NCI-H446 treated with DMSO at 0.1 percent for 48 hours (cell line): ENCODE measurements at places on chromosomes 2 and 18.

- DNase-seq: no peak
Observed at GRCh38 chr2:176162911-176163671, 6.0 kb downstream of the HOXD3 start.

DNA sequence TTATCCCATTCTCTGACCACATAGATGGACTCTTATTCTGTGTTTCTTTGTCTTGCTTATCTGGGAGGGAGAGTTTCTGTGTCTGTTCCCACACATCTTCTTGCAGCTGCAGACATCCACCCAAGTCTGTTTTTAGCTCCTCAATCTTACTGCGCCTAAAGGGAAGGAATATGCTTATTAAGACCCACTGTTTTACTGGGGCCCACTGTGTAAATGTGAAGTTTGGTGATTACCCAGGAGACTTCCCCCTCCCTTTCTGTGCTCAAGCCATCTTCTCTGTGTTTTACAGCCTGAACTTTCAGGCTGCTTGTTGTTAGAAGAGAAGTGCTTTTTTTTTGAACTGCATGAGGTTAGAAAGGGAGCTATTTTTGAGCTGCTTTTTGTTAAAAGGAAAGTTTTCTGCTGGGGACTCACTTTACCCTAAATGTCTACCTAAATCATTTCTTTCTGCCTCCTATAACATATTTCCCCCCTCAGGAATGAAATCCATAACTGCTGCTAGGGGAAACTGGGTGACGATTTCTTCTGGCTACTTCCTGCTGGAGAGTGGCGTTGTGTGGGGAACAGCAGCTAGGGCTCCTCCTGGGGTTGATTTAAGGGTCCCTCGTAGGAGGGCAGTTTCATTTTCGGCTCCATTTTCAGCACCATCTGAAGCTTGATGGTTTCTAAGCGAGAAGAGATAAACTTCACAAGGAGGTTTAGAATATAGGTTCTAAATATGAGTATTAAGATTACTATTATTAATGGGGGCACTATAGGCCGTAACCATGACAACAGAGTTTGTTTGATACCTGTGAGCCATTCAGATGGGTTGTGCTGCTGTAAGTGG lies 39.5 kb upstream of the GMCL1 start:
- DNase-seq: no peak

DNA sequence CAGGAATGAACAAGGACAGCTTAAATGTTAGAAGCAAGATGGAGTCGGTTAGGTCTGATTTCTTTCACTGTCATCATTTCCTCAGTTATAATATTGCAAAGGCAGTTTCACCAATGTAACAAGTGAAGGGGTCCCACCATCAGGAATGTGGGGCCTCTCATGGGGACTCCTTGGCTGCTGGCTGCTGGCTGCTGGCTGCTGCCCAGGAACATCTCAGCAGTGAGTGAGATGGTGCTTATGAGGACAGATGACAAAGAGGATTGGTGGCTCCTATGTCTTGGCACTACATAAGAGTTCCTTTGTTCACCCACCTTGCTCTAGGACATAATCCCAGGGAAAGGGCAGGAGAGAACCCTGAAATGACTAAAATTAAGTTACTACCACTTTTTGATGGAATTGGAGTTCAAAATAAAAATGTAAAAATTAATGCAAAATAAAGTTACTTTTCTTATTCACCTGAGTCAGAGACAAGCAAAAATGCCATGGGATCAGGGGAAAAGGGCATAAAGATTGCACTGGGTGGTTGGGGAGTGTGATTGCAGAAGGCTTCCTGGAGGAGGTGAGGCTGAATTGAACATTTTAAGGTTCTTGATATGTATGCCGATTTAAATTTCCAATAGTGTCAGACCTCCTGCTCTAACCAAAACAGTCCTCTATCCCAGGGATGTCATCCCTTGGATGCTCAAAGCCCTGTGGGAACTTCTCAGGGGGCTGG lies 23.4 kb downstream of the TMEM177 start:
- DNase-seq: no peak

- DNase-seq: no peak
Observed at GRCh38 chr2:4077017-4077416, 373.6 kb downstream of the DCDC2C start.

DNA sequence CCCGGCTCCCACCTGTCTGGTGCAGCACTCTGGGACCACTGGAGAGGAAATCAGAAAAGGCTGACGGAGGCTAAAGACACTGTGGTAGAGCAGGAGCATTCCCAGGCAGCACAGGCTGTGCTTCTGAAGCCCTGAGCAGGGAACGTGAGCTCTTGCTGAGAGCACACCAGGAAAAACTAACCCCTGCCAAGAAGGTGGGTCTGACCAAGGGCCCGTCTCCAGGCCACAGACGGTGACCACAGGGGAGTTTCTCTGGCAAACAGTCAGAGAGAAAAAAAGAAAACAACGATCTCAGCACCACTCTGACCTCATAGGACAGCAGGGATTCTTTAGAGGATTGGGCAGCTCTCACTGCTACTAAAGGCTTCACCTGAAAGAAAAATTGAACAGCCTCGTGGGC lies 201.4 kb downstream of the AFF3 start:
- no peak for DNase-seq

GRCh38 chr2:108444941-108445840 lies 3.8 kb upstream of the GCC2 start:
- DNase-seq: no peak

GRCh38 chr2:49105506-49105905 lies 48.8 kb downstream of the FSHR start:
- no peak for DNase-seq

DNA sequence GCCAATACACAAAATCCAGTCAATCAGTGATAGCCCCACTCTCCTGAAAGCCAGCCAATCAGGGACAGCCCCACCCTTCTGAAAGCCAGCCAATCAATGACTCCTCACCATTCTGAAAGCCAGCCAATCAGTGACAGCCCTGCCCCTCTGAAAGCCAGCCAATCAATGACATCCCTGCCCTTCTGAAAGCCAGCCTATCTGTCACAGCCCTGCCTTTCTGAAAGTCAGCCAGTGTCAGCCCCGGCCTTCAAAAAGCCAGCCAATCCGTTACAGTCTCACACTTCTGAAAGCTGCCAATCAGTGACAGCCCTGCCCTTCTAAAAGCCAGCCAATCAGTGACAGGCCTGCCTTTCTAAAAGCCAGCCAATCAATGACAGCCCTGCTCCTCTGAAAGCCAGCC lies 95.9 kb upstream of the HDAC4 start:
- no peak for DNase-seq

DNA sequence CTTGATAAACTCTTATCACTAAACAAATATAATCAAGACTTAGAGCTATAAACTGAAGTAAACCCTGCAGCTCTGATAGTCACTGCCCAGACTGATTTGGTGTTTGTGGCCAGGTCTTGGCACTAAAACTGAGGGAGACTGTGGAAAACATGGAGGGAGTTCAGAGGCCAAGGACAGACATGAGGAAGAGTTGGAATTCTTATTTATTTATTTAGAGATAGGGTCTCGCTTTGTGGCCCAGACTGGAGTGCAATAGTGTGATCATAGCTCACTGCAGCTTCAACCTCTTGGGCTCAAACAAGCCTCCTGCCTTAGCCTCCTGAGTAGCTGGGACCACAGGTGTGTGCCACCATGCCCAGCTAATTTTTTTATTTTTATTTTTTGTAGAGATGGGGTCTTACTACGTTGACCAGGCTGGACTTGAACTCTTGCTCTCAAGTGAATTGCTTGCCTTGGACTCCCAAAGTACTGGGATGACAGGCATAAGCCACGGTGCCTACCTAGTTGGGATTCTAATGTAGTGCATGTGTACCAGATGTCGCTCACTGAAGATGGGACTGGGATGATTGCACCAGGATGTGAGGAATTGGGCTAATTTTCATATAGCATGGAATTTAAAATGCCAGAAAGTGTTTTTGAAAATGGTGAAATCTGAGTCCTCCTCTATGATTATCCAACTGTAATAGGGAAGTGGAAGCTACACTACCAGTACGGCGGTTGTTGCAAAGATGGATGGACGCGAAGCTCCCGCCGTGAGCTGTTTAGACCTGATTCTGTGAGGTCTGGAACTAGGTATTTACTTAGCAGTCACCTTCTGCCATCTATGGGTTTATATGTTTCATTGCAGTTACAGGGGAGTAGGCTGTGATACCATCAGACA lies 52.7 kb upstream of the CTLA4 start:
- peak; percentile 31 for DNase-seq

DNA sequence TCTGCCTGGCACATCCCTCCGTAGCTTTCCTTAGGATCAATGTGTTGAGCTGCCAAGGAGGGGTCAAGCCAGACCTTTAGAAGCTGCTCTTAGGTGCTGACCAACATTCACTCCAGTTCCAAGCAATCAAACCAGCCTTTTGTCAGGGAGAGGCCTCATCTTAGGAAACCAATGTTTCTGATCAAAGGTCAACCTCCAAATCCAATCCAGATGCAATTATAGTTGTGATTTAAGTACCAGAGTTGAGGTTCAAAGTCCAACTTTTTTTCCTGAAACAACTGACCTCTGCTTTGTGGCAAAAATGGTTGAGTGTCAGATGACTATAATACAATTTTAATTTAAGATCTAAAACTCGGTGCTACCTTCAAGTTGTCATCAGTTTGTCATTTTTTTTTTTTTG lies 303.4 kb downstream of the ALK start:
- DNase-seq: no peak

DNA sequence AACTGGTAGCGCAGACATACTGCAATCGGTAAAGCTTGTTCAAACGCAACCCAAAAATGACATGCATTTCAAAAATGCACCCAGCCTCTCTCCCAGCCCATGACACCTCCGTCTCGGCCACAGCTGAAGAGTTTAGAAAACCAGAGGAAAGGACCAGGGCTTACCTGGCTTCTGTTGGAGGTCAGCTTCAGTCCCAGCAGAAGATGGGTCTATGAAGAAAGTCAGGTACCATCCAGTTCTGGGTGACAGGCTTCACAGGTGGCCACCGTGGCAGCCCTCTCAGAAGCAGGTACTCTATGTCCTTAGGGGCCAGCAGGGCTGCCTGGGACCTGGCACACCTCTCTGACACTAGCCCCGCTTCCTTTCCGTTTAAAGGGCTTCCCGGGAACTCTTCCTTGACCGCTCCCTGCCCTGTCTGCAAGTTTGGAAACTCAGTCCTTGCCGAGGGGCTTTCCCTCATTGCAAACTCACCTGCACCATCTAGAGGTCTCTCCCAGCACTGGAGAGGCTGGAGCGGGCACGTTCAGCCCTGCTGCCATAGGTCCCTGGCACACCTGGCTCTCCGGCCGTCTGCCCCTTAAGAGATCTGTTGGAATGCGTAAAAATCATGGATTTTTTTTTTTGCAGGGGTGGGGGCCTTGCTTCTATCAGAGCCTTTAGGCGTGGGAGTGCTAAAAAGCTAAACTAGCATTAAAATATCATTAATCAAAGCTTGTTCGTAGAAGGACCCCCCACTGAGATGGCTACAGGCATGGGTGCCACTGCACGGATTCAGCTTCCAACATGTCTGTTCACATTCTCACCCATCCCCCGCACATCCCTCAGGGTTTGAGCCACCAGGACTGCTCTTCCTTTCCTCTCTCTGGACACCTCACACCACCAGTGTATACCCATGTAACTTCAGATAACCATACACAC lies at the start of gene EDAR:
Gene EDAR (minus strand): TSS at position 425 of the 918 bp plus-strand sequence. CDS start 58,206 bp downstream, outside the sequence.
- no peak for DNase-seq
